ENCODE measurements at places on chromosomes 7 and 10.
A peak's percentile ranks its signal among the peaks of the same experiment; 100 is the strongest.

DNA sequence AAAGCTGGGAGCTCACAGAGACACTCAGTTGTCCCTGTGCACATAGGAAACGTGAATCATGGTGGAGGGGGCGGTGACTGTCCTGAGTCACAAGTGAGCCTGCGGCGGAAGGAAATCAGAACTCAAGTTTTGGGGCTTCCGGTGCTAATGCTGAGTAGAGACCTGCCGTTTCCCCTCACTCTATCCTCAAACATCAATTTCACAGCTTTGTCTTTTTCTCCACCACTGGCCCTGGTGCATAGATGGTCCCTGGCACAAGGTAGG is 21.9 kb downstream of the ADCYAP1R1 start:
- no peak for DNase-seq

DNA sequence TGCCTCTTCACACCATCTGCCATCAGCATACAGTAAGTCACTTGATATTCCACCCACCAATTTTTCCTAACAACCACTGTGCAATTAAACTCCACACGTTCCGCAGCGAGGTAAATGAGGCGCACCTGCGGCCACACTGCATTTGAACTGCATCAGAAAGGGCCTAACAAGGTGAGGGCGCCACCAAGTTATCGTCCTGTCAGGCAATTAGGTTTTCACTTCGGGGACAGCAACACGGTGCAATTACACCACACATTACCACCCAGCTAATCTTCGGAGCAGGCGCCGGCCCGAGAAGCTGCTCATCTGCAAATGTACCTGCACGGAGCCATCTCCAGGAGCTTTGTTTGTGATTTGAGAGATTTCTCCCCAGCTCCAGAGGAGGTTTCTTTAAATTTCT is 84.4 kb downstream of the EBF3 start:
- no peak for DNase-seq

- no peak for DNase-seq
These were observed 11.7 kb downstream of the ANK3 start for GRCh38 chr10:60377955-60378354.

DNA sequence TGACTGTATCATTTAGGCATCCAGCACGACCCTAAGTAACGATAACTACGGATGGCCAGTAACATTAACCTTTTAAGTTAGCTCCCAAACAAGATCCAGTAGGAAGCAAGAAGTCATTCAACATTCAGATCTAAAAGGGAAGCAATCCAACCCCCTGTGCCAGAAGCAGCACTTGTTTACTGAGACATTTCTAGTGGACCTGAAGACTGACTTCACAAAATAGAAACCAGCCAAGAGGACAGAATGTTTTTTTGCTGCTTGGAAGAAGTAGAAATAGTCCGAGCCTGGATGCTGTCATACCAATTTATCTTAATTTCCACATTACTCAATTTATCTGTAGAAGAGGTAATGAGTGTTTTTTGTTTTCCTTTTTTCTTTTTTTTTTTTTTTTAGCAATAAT is 88.0 kb upstream of the CTTNBP2 start:
- DNase-seq: no peak

DNA sequence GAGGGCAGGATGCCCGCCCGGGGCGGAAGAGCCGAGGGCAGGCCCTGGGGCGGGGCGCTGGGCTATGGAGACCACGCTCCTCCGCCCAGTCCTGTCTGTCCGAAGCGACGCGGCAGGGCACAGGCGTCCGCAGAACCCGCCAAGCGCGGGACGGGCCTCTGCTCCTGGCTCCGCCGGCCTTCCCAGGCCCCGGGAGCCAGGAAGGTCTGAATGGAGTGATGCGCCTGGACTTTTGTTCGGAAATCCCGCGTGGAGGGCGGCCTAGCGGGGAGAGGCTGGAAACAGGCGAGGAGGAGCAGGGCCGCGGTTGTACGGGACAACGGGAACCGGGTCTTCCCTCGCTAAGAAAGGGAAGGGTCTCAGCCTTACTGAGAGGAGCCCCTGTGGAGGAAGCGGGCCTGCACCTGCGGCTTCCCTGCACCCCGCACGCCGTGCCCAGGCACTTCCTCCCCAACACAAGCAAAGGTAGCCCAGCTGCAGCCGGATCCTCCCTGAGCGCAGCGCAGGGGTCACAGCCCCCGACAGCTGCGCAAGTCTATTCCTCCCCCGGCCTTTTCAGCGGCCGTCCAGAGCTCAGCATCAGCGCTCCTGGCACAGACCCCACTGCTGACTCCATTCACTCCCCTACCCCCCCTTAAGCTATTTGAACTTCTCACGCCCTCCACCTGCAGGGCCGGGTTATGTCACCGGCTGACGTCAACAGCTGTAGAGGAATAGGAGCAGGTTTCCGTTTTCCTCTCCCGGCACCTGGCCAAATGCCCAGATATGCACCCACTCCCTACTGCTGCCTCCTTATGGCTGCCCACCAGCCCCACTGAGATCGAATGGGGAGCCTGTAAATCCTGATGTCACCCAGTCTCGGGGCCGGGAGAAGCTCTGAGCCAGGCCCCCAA is 143.2 kb upstream of the RET start:
- DNase-seq: peak; percentile 39

- no peak for DNase-seq
These were observed 52.4 kb upstream of the ADRB1 start for GRCh38 chr10:113991091-113991860.

GRCh38 chr10:87092376-87092860 is 2.2 kb downstream of the GLUD1 start:
- peak; percentile 46 for DNase-seq

GRCh38 chr10:111319866-111320265 is 243.0 kb downstream of the ADRA2A start:
- DNase-seq: no peak

DNA sequence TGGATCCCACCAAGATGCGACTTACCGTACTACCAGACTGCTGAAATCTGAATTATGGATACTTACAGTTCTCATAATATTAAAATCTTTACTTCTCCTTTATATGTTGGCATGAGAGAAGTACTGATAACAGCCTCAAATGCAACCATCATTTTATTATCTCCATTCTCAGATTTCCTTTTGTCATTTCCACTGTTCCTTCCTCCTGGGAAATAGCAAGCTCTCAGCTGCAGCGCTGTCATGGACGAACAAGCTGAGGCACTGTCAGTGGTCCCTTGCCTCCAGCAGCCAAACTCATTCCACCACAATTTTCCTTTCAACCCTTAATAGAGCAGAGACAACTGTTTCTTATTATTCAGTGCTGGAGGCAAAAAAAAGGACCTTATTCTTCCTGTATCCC is 478.4 kb downstream of the ARL4A start:
- DNase-seq: no peak

GRCh38 chr7:112453505-112454171 is 3.4 kb downstream of the IFRD1 start:
- no peak for DNase-seq

DNA sequence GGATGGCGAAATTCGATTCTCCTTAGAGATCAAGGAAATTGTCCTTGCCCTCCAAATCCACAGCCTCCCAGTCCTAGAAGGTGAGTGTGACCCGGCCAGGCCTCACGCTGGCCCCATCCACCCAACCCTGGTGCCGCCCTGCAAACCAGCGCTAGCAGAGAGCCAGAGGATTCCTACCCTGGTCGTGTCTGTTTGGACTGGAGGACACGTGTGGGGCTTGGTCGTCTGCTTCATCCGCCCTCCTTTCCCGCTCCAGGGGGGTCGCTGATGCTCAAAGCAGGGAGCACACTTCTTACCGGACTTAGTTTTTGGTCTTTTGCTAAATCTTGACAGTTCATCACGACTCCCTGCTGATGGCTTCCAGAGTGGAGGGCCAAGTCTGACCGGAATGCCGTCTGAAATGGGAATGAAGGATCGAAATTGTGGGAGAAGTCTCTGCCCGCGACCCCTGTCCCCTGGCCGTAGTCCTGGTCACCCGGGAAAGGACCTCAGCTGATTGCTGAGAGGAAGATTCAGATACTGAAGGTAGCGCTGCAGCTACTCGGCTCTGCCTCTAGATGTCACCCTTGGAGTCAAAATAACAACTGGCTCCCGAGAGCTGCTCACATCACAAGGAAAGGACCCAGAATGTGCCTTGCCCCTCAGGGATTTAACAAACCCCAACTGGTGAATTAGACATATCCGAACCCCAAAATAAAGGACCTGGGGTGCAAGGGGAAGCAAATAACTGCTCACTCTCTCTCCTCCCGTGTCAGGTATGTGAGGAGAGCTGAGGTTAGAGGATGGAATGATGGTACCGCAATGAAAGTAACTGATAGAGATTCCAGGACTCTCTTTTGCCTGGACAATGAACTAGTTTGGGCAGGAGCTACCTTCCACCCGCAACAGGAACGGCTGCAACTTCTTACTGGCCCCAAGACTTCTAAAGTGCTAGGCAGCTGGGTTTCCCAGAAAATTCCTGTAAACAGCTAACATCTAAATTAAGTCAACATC is 23.5 kb upstream of the ORC5 start:
- DNase-seq: peak; percentile 52

DNA sequence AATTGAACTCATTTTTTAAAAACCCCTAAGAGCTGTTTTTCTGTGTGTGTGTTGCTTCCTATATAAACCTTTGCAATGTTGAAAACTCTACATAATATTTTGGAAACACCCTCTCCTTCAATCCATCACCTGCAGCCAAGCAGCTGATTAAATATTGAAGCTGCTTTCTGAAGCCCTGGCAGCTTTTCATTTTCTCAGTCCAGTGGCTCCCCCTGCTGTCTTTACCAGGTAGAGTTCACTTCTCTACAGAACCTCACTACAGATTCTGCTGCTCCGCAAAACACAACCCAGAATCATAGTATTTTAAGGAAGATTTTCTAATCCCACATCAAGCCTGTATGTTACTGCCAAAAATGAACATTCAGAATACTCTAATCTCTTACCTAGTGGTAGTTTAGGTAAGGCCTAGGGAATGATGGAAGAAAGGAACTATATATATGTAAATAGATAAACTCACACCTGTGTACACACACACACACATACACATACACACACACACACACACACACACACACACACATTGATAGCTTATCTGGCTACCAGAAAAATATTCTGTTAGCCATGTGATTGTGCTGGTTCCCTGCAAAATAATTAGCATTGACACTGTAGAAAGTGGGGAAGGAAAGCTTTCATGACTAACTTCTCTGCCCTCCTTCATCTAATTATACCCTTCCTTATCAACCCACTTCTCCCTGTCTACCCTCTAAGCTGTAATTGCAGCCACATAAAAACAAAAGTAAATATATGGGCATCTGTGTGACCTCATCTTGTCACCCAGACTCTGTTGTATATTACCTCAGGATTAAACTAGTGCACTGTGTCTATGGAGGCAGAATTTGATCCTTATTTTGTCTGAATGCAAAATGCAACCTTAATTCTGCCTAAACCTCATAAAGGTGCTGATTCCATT is 229.5 kb upstream of the FZD1 start:
- no peak for DNase-seq

GRCh38 chr7:124155432-124156022 is 122.7 kb upstream of the TMEM229A start:
- DNase-seq: no peak

DNA sequence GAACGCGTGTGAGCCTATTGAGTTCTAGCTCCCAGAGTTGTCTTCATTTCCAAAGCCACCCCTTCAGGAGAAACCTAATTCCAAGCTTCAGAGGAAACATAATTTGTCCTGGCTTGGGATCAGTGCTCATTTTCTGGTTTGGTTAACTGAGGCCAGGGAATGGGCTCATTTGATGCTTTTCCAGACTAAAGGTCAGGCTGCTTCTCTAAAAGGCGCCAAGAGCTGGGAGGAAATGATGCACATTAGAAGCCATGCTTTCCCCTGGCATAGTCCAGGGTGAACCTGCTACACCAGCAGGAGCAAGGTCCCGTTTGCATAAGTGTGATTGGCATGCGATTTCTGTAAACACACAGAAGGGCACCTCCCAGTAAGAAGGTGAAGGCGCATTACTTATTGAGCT is 435.0 kb downstream of the GALNT17 start:
- DNase-seq: no peak
